ENCODE measurements at places on chromosomes 7 and 10.

DNA sequence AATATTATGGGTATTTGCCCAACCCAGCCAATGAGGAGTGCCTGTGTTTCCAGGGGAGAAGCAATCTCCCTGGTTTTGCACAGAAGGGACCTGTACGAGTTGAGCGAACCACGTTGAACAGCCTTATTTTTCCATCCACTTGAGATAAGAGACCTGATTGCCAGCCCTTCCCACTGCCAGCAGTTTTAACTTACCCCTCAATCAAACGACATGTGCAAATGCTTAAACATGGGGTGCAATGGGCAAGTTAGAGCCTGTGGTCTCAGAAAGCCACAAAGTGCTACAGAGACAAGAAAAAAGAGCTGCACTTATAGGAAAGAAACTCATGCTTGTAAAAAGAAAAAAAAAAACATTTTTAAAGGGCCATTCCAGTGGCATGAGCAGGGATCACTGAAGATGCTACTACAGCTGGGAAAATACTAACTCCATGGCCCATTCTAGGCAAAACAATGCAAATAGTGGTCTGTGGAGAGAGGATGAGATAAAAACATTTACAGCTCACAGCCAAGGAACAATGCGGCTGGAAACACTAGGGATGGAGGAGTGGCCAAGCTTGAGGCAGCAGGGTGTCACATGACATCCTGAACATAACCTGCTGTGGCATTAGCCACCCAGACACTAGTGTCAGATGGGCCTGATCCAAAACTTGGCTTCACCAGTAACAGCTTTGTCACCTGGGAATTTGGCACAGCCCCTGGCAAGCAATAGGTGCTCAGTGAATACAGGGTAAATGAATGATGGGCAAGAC lies 162.8 kb downstream of the ELMO1 start:
- DNase-seq: no peak

DNA sequence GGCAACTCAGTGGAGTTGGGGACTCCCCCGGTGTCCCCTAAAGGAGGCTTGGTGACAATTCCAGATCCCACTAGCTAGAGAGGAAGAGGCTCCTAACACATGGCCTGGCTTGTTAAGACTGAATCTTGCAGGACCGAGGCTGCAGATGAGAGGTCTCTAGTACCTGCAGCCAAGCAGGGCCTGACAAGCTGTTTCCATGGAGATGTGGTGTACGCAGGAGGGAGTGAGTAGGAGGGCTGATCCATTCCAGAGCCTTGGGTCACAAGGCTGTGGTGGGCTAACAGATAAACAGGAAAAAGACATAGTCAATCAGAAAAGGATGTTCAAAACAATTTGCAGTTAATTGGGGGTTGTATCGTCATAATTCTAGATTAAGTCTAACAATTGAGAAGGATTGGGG lies 77.3 kb upstream of the MKLN1 start:
- DNase-seq: no peak

DNA sequence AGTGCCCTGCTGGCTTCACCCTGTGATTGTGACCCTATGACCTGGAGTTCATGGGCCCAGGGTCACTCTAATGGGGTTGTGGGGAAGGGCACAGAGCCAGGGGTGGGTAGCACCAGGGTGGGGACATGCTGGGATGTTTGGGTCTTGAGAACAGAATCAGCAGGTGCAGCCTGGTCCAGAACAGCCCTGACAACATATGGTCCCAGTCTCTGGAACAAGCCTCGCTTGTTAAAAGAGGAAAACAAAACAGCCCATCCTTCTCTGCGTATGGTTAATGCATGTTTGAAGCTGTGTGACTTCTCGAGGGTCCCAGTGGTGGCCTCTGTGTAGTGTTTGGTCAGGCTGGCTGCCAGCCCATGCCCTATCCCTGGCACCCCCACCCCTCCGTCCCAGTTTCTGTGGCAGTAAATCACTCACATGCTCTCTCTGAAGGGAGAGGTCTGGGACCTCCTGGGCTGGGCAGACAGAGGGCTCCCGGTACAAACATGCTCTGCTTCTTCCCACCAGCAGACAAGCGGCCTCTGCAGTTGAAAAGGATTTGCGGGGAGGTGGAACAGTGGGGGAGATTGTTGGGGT lies 79.4 kb downstream of the FAM241B start:
- no peak for DNase-seq

GRCh38 chr10:99344715-99345114 lies 15.6 kb downstream of the CNNM1 start:
- no peak for DNase-seq

GRCh38 chr10:70747192-70747965 lies 37.8 kb downstream of the TBATA start:
- no peak for DNase-seq

- peak; percentile 40 for DNase-seq
Observed at GRCh38 chr7:106065575-106066500, 46.3 kb downstream of the SYPL1 start.

DNA sequence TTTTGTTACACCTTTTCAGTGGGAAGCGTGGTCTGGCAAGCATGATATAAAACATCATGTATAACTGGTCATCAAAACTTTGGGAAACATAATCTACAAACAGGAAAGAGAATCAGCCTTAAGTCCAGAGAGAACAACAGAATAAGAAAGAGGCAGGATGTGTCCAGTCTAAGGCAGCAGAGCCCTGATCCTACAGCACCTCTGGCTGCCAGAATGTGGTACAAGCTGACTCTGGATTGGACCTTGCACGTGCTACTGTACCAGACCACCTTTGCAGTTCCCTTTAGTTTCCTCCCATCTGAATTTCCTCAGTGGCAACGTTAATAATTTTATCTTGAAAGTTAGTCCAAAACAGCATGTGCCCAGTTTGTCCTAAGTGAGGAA lies 824.6 kb upstream of the IGFBP3 start:
- peak; percentile 30 for DNase-seq

DNA sequence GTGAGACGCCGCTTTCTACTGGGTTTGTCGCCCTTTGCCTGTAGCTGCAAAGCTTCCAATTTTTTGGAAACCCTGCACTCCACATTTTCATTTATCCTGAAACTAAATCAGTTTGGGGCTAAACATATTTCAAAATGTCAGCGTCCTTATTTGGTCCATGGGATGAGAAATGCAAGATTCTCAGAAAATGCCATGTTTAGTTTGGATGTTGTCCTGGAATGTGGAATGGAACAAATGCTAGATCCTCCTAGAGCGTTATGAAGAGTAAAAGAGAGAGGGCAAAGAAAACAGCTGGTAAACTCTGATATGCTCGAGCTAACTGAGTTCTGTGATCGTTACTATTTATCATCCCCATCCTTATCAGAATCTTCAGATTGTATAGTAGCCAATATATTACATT lies 236.9 kb downstream of the KLF6 start:
- no peak for DNase-seq

DNA sequence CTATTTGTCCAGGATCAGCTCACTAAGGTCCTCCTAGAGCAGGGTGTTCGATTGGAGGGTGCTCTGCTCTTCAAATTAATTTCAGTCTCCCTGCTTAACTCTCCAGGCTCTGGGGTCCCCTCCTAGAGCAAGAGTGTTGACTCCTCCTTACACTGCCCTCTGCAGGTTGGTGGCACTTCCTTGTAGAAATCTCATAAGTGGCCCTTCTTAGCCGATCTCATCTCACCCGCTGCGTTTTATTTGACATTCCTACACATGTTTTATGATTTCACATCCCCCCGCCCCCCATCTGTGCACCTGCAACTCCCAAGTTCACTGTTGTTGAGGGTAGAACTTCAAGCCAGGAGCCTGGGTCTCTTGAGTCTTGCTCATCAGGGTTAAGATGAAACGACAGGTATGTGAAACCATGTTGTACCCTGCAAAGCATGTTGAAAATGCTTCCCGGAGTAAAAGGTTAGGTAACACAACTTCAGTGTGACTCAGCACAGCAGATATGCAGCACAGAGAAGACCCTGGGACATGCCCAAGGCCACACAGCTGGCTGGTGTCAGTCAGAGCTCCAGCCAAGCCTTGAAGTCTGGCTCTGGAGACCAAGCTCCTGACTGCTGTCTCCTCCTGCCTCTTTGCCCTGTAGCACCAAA lies 171.2 kb downstream of the PRKAG2 start:
- peak; percentile 63 for DNase-seq

- DNase-seq: no peak
Observed at GRCh38 chr7:64887756-64888508, 15.1 kb upstream of the ZNF273 start.

GRCh38 chr7:151864081-151864480 lies 12.8 kb downstream of the PRKAG2 start:
- no peak for DNase-seq

- peak; percentile 39 for DNase-seq
Observed at GRCh38 chr7:141702047-141702567, at the start of gene DENND11. DENND11 (minus strand) TSS chr7:141702166; CDS start chr7:141702153, 13 bp downstream.

DNA sequence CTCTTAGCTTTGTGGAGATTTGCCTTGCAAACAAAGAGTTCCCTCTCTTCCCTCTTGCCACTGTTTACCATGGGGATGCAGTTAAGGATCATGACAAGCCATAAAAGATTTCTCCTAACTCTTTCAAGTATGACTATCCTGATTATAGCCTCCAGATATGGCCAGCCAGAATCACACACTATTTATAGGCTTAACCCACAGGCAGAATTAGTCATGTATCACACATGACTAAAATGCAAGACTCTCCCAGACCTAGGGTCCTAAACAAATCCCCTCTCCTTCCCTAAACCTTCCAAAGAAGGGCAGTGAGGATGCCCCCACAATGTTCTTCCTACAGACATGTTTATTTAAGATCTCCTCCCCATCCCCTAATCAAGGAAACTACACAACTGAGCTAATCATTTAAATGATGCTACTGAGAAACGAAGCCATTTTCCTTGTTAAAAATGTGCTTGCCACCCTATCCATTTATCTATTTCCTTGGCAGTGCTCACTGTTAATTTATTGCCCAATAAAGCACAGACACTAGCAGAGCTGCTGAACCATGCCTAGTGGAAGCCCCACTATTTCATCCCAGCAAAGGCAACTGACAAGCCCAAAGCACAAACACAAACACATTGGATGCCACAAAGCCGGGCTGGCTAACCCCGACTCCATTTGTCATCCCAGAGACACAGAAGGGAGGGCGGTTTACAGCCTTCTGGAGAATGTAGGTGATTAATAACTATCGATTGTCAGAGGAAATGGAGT lies 363.4 kb downstream of the KCNMA1 start:
- DNase-seq: peak; percentile 84

GRCh38 chr7:72781631-72782030 lies 46.4 kb downstream of the TYW1B start:
- DNase-seq: no peak

DNA sequence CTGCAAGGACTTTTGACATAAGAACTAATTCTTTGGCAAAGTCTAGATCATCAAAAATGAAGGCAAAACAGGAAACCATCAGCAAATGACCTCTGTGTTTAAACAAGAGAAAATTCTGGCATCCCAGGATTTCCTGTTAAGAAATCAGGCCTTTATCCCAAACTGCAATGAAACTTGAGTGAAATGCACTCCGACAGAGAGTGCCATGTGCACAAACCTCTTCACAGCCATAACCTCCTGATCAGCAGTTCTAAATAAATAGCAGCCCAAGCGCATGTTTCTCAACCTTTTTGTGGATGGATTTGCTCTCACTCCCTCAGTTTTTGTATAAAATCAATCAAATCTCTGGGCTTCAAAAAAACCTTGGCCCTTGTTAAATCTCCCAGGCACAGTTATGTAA lies 107.7 kb upstream of the EEPD1 start:
- peak; percentile 77 for DNase-seq

DNA sequence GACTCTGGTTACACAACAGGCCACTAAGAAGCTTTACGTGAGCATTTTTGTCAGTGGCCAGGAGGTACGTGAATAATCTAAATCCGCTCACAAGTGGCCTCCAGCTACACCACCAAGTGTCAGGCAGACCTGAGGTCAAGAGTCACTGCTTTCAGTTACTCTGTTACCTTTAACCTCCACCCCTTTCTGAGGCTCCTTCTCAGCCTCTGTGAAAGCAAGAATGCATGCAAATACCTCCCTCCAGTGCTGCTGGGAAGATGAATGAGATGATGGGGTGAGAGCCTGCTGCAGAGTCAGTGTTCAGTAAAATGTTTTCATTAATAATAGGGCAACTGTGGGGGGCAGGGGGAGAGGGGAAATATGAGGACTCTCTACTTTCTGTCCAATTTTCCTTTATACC lies 11.2 kb downstream of the DDC start:
- no peak for DNase-seq

- no peak for DNase-seq
Observed at GRCh38 chr7:64879086-64879730, 23.9 kb upstream of the ZNF273 start.

GRCh38 chr10:69321865-69322264 lies 43.6 kb downstream of the HK1 start:
- no peak for DNase-seq

DNA sequence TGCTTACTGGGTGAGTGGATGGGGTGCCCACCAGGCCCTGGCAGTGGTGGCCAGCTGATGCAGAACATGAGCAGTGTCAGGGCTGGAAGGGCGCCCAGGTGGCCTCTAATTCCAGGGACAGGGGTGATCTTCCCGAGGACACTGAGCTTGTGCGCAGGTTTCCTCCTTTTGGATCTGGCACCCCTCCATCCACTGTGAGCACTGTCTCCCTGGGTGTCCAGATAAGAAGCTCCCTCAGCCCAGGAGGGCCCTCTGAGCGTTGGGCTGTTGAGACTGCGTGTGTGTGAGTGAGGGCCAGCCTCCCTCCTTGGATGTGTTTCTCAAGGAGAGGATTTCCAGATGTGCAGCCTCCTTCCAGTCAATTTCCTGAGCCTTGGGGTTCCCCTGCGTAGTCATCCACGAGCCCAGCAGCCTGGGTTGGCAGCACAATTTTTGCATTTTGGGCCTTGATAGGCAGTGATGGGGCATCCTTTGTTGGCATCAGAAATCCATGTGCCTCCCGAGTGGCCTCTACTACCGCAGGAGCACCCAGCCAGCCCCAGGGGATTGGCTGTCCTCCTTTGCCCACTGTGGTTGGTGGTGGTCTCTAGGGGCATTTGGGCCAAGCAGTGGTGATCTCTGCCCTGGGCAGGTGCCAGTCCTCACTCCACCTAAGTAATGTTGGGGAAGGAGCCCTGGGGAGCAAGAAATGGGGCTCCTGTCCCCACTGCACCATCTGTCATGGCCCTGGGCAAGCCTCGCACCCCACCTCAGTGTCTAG lies 20.9 kb upstream of the BTBD16 start:
- DNase-seq: no peak

- DNase-seq: peak; percentile 37
Observed at GRCh38 chr7:111005445-111005844, 85.5 kb upstream of the LRRN3 start.

GRCh38 chr7:17315974-17316373 lies 17.5 kb downstream of the AHR start:
- DNase-seq: no peak

GRCh38 chr10:80690434-80690833 lies 152.7 kb downstream of the SH2D4B start:
- no peak for DNase-seq

All from AG10803 (cell line).